ENCODE measurements at places on chromosomes 1 and 21.
A peak's percentile ranks its signal among the peaks of the same experiment; 100 is the strongest.

DNA sequence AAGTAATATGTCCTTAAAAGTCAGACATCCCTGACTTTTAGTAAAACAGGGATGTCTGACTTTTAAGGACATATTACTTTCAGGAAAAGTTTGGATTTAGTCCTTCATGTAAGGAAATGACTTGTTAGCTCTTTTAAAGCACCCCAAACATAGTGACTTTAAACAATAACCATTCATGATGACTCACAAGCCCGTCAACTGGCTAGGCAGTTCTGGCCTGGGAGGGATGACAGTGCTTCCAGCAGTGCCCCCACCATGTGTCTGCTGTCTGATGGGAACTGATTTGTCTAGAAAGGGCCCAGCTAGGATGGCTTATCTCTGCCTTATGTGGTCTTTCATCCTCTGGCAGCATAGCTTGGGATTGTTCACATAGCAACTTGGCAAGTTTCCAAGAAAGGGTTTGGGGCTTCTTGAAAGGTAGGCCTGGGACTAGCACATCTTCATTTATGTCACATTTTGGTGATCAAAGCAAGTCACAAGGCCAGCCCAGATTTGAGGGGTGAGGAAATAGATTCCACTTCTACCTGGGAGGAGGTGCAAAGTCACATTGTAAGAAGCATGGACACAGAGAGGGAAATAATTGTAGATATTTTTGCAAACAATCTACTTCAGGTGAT is 143.5 kb downstream of the C1orf94 start:
- no peak for DNase-seq

DNA sequence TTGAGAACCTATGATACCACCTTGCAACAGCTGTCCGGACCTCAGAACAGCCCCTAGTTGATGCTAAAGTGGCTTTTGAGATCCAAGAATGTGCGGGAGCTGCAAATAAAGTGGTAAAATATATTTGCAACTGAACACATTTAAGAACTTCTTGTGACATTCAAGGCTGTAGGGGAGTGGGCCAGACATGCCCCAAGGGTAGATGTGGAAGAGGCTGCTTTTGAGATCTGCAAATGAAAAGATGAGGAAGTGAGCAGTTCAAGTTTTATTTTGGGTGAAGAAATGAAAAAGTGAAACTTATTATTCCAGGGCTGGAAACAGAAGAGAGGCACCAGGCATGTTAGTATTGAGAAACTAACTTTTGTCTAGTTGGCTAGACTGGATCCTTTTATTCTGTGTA is 359.5 kb upstream of the PLXNA2 start:
- DNase-seq: no peak

DNA sequence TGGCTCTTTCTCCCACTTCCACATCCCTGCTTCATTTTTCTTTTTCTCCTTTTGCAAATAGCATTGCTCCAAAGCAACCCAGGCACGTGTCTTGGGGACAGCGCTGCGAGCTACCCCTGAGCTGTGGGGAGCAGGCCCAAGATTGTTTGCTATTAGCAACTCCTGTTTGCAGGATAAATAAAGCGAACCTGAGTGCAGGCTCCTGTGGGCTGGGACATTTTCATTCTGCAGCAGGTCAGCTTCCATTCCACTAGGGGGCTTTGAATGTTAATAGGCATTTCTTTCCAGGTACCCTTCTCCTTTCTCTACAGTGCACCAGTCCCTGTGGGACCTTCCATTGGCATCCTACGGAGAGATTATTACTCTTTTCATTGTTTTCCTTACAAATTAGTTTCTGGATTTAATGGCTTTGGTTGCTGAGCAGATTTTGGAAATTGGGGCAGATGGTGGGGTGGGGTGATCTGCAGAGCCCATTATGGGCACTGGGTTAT is 54.0 kb downstream of the OLFML3 start:
- no peak for DNase-seq

DNA sequence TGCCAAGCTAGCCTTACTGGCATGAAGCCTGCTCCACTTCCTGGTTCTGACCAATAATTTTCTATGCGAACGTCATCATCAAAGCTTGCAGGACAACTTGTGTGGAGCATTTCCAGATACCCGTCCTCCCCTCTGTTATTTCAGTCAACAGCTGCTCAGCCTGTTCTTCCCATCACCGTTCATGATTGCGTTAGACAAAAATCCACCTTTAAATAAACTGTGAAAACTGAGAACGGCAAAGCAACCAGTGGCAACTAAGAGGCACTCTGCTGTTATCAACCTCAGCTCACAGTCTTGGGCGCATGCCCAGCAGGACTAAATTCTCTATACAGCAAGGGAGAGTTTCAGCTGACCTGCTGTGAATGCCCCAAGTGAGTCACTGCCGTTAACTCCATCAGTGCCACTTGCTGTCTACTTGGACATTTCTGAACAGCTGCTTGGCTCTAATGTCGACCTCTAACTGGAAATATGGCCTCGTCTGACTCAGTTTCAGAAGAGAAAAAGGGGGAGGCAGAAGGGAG is 207.4 kb upstream of the RUNX1 start:
- no peak for DNase-seq

GRCh38 chr1:40701684-40702083 is 10.2 kb downstream of the NFYC start:
- no peak for DNase-seq

DNA sequence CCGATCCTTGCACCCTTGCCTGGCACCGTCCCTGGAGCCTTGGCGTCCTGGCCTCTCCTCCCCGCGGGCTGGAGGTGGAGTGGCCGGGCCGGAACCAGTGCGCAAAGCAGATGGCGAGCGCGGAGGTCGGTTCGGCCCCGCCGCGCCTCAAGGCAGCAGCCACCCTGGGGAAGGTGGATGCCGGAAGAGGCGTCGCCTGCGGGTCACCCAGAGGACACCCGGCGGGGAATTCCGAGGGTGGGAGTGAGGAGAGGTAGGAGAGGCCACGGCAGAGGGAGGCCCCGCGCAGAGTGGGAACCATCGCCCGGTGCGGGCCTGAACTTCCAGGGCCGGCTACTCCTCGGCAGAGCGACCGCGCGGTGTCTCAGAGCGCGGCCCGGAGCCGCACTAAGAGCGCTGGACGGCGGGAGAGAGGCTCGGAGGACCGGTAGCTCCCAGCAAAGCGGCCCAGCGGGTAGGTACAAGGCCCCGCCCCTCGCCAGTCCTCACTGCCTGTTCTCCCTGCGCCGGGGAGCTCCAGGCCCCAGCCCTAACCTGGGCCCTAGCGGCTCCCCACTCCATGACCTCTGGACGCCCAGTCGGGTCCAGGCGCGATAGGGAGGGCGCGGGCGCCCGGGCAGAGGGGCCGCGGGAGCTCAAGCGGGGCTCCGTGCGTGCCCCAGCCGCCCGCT is at the start of gene RNF207:
Gene RNF207, plus strand, starts transcription at position 271 of the 671 bp plus-strand sequence. CDS start 417 bp downstream, outside the sequence.
- peak; percentile 59 for DNase-seq

DNA sequence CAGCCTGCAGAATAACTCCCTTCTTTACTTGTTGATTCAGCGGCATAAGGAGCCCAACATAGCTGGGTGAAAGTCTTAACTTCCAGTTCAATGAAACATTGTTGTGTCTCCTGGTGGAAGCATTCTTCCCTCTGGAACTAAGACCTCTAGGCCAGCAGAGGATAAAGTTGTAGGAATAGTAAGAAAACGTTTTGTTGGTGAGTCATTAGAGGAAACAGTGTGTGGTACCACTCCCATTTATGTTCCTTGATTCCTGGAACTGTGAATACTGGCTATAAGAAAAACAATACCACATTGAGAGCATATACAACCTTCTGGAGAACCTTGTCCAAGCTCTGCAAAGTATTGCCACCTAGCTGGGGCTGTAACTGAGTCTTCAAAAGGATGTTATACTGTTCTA is 737.4 kb upstream of the ZP4 start:
- no peak for DNase-seq

DNA sequence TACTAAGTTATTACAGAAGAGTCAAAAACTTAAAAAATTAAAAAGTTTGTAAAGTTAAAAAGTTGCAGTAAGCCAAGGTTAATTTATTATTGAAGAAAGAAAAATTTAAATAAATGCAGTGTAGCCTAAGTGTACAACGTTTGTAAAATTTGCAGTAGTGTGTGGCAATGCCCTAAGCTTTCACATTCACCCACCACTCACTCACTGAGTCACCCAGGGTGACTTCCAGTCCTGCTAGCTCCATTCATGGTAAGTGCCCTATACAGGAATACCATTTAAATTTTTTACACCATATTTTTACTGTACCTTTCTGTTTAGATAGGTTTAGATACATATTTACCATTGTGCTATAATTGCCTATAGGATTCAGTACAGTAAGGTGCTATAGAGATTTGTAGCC is 88.6 kb downstream of the CTH start:
- no peak for DNase-seq

GRCh38 chr1:70656361-70656760 is 245.3 kb downstream of the CTH start:
- no peak for DNase-seq

GRCh38 chr1:233549404-233549803 is 64.5 kb upstream of the KCNK1 start:
- no peak for DNase-seq

DNA sequence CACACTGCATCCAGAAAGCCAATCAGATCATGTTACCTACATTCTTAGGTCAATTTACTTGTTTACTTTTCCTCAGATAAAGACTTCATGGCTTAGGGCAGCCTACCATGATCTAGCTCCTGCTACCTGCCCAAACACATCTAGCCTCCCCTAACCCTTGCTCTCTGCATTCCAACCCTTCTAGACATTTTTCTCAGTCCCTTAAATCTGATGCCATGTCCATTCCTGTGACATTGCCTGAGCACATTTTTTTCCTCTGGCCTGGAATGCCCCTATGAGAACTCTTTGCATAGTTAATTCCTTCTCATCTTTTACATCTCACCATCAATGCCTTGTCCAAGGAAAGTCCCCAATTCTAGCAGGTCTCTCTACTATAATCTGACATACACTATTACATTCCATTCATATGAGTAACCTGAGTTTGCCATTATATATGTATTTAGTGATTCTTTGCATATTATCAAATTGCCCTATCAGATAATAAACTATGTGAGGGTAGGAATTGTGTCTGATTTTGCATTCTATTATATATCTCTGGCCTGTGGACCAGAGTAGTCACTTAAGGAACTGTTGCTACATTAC is 166.9 kb downstream of the COL11A1 start:
- no peak for DNase-seq

DNA sequence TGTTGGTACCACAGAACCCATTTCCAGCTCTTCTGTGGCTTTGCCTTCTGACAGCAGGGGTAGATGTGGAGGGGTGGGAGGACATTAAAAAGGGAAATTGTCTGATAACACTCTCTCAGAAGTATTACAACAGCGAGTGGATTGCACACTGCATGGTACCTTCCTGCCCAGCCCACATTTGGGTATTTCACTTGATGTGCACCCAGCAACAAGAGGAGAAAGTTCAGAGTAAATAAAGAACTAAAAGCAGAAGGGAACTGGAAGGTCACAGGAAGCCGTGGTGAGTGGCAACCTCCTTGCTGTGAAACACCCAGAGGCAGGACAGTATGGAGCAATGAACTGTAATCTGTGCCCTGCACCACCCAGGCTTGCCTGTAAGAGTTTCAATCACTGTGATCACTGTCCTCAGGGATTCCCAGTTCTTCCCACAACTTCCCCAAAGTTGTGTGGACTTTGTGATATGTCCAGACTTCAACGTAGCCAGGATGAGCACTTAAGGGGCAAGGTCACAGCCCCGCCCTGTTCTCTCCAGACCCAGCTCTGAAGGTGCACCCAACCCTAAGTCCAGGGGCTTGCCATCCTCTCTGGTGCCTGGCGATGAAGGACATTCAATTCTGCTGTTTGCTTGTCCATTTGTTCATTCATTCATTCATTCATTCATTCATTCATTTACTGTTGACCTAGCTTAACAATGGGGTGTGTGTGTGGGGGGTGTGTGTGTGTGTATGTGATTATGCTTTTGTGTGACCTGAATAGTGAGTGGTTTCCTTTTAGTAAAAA is 18.7 kb upstream of the F5 start:
- peak; percentile 66 for DNase-seq

DNA sequence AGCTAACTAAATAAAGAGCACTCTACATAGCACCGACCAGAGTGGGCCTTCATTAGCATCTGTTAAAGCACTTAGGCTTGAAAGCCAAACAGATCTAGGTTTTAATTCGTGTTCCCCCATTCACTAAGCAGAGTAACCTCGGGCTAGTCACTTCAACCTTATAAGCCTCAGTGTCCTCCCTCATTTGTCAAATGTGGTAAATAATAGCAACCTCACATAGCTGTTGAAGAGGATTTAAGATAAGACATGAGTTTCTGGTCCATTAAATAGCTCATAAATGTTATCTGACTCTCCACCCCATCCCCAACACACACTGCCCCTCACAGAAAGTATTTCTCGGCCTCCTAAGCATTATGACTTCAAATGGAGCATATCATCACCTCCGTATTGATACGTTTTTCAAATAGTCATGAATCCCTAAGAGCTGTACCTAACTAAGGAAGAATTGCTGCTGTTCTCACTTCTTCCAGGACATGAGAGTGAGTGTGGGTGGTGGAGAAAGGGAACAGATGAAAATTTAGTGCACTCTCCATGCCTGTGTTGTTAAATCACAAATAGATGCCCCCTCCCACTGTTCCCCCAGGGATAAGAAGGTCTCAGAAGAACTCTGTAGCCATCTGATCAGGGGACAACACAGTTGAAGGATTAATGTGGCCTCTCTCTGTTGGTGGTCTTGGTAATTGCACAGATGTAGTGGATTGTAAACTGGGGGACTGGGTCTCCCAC is 47.6 kb downstream of the PLPP3 start:
- no peak for DNase-seq

DNA sequence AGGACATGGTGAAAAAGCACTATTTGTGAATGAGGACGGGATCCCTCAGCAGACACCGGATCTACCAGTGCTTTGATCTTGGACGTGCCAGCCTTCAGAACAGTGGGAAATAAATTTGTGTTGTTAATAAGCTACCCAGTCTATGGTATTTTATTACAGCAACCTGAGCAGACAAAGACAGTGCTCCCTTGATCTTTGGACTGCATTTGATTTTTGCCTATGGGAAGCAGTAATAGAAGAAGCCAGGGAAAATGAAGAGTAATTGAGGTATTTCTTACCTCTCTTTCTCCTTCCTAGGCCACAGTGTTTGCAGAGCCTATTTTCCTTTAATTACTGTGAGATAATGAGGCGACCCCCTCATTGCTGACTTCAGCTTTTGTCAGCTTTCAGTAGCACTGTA is 87.9 kb downstream of the PDE4B start:
- no peak for DNase-seq

DNA sequence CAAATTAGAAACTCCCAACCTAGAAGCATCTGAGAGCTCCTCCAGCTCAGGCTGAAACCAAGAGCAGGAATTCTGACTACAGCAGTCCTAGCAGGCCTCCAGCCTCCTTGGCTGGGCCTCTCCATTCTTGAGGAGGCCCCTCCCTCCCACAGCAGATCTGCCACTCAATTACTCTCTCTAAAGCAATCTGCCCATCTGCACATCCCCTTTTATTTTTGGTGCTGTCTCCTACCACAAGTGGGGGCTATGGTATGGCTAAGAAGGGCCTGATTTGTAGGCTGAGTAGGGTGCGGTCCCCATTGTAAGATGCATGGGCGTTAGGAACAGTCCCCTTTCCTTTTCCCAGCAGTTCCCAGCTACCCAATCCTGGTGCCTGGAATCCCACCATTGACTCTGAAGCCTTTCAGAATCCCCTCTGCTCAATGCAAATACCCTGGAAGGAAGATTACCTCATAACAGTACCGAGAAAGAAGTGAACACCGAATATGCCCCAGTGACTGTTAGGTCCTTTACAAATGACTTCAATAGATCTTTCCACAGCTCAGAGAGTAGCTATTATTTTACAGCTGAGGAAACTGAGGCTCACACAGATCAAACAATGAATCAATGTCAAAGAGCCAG is 11.6 kb upstream of the TTC39A start:
- DNase-seq: no peak

GRCh38 chr1:36420836-36421317 is 23.2 kb upstream of the LSM10 start:
- peak; percentile 90 for DNase-seq

Measured in CD4-positive, alpha-beta T cell treated with Interleukin-2 at 100 ng/mL for 4 hours (primary cell).